LHCN-M2 (cell line): ENCODE measurements at places on chromosomes 3 and 15.
A peak's percentile ranks its signal among the peaks of the same experiment; 100 is the strongest.

GRCh38 chr3:138686771-138687221 lies 78.2 kb downstream of the FAIM start:
- peak; percentile 89 for DNase-seq

GRCh38 chr3:168968609-168969008 lies 694.9 kb downstream of the MECOM start:
- DNase-seq, result no peak

GRCh38 chr3:56196700-56197099 lies 271.6 kb downstream of the ERC2 start:
- no peak for DNase-seq

- DNase-seq, result peak; percentile 86
These were observed 545 bp upstream of the RFX7 start for GRCh38 chr15:56244038-56244810.

DNA sequence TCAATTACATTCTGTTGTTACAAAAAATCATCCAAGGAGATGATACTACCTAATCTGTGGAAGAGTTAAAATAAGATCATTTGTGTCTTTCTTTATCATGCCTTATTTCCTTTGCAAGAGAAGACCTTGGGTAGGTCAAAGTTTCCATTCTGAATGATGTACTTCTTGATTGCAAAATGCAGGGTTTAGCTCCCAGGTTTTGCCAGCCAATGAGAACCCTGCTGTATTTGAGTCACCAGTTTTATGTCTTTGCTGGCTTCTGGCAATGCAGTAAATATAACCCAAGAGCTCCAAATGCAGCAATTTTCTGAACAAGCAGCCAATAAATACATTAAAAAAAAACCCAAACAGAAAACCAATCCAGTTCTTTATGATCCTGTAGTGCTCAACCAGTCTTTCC lies 204.9 kb downstream of the CADPS start:
- peak; percentile 43 for DNase-seq

DNA sequence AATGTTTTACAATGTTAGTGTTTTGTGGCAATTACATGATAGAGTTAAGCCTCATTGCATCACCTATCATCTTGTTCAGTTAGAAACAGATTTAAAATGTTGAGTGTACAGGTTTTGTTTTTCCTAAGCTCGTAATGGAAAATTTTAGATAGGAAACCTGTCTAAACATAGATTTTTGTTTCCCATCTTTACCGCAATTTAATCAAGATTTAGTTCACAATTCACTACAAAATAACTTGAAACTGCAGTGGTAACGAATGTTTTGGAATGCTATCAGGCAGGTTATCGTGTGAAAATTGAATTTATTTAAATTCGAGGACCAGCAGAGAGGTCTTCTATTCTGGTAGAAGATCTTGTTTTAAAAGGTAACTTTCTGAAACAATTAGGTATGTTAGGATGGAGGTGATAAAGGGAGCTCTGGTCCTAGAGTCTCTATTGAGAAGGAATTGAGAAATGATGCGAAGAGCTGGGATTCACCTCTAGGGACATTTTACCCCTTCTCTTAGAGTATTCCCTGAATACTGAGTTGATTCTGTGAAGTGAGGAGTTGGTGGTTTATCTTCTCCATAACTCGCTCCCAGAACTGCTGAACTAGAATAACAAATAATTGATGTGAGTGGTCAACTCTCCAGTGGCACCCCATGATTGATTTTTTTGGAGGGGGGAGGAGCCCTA lies 1.4 kb downstream of the DOCK3 start:
- DNase-seq, result no peak

GRCh38 chr15:69784798-69785566 lies 312.7 kb downstream of the TLE3 start:
- DNase-seq, result peak; percentile 14

GRCh38 chr15:57591822-57592367 lies at the start of gene MYZAP:
MYZAP (plus strand) TSS chr15:57591904; CDS start chr15:57592035, 131 bp downstream.
- DNase-seq, result no peak
